ENCODE measurements at places on chromosomes 13 and 19. TPM values are rescaled to one million over a fixed set of nuclear protein-coding genes. Genes with fewer than 3 reads are reported as not detected.

DNA sequence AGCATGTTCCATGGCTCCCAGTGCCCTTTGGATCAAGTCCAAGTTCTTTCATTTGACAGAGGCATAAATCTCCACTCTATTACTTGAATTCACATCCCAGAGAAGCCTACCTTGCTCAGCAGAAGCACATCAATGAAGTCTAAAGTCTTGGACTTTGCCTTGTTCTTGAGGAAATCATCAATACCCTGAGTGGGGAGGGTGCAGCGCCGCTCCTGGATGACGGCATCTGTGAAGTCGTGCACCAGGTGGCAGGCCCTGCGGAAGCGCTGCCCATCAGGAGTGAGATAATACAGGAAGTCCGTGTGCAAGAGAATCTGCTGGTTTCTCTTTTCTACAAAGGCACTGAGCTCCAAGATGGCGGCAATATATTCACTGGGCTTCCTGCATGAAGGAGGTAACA is 10.6 kb downstream of the CYP4F11 start:
- no peak for DNase-seq

The OR10H1 gene
- total RNA-seq = not detected

DNA sequence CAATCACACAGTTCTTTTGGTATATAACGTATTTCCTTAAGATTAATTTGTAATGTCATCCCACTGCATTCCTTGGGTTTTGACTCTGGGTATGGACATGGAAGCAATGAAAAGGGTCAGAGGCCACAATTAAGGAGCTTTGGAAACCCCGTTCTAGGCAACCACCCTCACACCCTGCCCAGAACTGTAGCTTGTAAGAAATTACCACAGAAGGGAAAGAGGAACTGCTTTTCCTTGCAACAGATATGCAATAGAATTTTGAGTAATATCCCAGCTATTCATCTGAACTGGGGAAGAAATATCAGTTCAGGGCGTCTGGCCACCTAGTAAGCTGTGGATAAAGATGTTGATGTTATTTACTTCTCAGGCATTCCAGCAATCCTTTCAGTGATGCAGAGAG is 985 bp upstream of the CLC start:
- no peak for DNase-seq

DNA sequence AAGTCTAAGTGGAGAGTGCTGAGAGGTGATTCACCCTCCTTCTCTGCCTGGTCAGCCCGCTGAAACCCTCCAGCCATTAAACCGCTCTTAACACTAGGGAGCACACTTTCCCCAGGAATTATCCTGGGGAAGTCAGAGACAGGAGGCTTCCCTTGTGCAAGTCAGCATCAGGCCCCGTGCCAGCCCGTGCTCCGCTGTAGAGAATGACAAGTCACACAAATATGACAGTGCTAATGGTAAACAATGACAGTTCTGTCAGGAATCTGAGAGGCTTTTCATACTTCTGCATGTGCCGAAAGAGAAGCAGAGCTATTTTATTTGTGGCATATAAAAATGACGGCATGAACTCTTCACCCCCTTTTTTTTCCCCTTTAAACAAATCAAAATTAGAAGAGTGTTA is 816.9 kb upstream of the SLC10A2 start:
- DNase-seq = no peak

- DNase-seq = no peak
These were observed 2.2 kb downstream of the ANKRD10 start for GRCh38 chr13:110912651-110913051.

DNA sequence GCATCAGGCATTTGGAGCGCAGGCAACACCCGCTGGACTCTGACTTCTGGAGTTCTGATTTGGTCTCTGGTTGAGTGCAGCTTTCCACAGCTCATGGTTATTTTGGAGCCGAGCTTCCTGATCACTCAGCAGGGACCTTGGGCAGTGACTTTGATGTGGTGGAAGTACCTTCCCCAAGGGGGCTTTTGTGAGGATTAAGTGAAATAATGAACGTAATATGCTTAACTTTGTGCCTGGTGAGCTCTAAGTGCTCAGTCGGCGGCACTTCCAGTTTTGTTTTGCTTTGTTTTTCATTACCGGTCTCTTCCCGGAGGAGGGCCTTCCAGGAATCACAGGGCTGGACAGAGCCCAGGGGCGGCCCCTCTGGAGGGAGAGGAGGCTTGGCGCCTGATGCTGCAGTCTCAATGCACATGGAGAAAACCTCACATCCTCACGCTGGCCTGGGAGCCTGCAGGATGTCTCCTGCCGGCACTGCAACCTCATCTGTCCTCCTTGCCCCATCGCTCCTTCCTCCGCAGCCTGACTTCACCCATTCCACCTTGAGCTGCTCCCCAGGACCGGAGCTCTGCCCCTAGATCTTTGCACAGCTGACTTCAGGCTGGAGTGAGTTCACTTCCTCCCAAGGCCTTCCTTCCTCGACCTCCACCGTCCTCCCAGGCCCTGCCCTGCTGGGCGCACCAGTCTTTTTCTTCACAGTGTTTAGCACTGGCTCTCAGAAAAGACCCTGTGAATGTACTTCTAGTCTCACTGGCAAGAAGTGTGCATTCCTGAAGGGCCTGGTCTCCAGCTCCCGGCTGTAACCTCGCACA is 1.5 kb downstream of the PLEKHF1 start:
- no peak for DNase-seq

DNA sequence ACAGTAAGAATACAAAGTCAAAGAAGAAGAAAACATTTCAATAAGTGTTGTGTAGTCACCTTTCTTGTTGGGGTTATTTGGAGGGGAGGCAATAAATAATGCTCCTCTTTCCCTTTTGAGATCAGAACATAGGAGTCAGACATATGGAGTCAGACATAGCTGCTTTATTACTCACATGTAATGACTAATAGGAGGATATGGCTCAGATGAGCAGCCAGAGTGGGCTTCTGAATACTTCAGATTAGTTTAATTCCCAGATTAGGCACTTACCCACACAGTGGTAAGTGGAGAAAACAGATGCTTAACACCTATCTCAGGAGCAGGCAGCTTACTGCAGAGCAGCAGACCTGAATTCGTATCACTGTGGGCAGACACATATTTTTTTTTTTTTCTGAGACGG is 31.7 kb upstream of the C1QTNF9B start:
- no peak for DNase-seq

The AXL gene
- 0.50 TPM for total RNA-seq

DNA sequence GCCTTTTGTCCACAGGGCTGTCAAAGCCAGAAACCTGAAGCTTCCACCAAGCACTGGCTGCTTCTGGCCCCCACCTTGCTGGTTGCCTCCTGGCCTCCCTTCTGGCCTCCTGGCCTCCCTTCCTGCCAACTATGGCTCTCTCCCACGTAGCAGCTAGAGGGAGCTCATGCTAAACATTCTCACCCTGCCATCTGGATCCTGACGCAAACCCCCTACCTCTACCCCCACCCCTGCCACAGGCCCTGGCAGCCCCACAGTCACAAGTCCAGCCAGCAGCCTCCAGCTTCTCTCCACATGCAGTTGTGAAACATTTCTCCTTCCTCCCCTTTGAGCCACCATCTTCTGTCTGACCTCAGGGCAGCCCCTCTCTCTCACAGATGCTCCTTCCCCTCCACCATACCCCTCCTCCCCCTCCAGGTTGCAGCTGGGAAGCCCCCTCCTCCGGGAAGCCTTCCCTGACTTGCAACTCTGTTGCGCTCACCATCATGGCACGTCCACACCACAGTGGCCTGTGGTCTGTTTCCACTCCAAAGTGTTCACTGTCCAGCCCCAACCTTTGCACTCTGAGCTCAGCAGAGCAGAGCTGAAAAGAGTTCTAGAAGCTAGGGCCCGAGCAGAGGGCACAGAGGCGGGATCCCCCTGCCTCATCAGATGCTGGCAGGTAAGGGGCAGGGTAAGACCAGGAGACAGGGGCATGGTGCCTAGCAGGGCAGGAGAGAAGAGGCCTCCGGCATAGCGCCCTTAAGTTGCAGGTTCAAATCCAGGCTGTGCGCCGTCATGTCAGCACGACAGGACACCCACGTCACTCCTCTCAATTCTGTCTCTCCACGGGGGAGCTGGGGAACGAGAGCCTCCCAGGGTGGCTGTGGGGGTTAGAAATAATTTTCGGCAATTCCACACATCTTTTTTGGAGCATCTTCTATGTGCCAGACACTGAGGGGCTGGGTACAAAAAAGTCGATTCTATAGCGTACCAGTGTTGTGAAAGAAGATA is 7.3 kb downstream of the ADGRL1 start:
- DNase-seq = no peak

DNA sequence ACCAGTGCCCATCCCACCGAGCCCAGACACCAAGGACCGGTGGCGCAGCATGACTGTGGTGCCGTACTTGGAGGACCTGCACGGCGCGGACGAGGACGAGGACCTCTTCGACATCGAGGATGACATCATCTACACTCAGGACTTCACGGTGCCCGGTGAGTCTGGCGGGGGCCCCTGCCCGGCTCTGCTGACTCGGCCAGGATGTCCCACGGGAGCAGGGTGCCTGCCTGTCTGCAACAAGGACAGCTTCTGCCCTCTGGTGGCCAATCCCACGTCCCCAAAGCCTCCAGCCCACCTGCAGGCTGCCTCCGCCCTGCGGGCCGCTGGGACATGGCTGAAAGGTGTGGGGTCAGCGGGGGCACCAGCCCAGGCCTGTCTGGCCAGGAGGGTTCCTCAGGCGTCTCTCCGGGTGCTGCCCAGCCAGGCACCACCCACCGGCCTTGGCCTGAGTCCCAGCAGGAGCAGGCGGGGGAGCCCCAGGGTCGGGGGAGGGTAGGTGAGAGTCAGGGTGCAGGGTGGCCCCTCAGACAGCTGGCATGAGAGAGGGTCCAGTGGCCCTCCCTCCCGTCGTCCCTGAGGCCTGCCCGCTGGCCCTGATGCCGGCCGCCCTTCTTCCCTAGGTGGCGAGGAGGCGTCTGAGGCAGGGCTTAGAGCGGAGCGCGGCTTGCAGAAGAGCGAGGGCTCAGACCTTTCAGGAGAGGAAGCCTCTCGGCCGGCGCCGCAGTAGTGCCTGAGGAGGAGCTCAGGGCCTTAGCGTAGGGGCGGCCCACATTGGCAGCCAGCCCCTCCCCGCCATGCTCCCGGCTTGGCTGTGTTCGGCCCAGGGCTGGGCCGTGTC is 14.6 kb downstream of the CBARP start:
- DNase-seq = no peak

GRCh38 chr13:111317571-111318345 is 2.7 kb upstream of the TEX29 start:
- DNase-seq = no peak

DNA sequence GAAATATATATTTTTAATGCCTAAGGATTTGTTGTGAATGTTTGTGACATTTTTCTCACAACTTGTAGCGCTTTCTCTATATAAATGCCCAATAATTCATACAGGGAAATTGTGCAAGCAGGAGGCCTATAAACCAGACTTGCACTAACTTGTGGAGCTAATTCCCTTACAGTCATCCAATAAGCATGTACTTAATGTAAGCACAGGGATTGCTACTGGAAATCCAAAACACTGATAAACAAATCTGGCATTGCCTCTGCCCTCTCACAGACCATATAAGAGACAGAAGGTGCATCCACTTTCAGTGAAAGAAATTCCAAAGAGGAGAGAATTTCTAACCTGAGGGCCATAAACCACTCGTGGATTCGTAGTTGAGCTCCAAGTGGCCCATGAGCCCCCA is 518.8 kb downstream of the MYO16 start:
- no peak for DNase-seq

The DHDH gene
- total RNA-seq = not detected

- DNase-seq = no peak
These were observed 31.6 kb downstream of the AP1M1 start for GRCh38 chr19:16229322-16229641.

The ZNF177 gene
- 0.46 TPM for total RNA-seq

The KIR2DL4 gene
- total RNA-seq = not detected

GRCh38 chr19:1279782-1280341 is 4.5 kb downstream of the FAM174C start:
- DNase-seq = peak; percentile 75
